Chondrocyte (in vitro differentiated cells): ENCODE measurements at places on chromosomes 12 and 14.

DNA sequence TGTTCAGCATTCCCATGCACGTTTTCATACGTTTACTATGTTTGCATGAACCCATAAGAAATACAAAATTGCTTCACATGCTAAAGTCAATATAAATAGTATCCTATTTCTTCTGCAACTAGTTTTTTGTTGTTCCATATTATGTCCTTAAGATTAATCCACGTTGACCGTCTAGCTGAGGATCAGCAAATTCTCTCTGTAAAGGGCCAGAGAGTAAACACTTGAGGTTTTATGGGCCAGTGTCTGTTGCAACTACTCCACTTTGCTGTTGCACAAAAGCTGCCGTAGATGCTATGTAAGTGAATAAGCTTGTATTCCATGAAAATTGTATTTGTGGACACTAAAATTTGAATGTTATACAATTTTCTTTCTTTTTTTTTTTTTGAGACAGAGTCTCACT, 21.1 kb upstream of the PITPNM2 start:
- no peak for DNase-seq

DNA sequence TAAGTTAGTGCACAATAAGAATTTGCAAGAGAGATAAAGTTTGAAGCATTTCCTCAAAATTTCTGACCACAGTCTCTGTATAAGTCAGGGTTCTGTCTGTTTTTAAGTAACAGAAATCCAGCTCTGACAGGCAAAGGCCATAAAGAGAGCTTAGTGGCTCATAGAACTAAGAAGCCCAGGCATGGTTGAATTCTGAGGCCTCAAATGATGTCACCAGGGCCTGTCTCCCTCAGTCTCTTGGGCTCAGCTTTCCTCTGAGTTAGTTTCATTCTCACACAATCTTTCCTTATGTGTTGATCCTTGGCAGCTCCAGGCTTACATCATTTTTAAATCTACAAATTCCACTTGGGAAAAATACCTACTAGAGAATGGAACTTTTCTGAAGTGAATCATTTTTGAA, 173.4 kb upstream of the ATP2B1 start:
- DNase-seq: no peak

DNA sequence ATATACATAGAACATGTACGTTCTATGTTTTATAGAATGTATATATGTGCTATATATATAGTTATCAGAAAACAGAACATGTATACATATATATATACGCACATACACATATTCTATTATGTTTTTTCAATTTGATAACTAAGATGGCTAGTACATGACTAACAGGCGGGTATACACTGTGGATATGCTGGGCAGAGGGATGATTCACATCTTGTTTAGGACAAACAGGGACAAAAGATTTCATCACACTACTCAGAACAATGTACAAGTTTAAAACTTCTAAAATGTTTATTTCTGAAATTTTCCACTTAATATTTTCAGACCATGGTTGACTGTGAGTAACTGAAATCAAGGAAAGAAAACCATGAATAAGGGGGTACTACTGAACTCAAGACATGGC, 17.4 kb downstream of the TIMELESS start:
- no peak for DNase-seq

DNA sequence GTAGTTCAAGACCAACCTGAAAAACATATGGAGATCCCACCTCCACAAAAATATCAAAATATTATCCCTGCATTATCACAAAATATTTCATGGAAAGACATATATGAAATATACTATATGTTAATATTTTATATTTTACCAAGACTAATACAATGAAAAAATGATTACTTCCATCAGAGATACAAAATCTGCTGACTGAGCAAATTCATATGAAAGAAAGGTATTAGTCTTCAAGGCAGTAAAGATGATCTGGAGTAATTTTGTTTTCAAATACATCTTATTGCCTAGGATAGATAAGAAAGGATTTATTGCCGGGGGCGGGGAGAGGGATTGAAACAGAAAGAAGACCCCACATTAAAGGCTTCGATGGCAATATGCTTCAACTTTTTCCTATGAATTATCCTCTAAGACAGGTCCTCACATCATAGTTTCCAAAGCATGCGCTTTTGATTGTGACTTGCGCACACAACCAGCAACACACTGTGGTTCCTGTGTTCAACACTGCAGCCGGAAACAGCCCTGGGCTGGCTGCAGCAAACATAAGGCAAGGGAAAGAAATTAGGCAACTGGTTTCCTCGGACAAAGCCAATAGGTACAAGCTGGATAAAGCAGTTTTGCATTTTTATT, 83.2 kb downstream of the SPPL3 start:
- DNase-seq: no peak

DNA sequence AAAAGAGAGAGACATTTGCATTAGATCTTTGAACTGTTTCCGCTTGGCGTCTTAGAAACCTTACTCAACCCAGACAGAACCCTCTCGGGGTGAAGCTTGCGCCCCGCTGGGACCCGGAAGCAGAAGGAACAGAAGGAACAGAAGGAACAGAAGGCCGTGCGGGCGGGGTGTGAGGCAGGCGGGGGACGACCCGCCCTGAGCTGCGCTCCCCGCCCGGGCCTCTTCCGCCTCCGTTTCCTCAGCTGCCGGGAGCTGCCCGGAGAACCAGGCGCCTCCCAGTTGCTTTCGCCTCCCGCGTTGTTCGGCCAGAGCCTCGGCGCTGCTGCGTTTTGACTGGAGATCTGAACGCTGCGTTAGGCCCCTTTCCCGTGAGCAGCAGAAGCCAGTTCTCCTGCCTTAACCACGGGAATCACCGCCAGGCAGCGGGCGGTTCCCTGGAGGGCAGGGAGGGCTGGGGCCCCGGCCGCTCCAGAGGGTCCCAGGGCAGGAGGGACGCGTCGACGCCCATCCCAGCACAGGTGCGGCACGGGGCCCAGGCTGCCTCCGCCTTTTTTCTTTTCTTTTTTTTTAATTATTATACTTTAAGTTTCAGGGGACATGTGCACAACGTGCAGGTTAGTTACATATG, 19.3 kb upstream of the MMP17 start:
- no peak for DNase-seq

GRCh38 chr12:19277711-19278110, 148.2 kb downstream of the PLEKHA5 start:
- DNase-seq: no peak
